Naive thymus-derived CD8-positive, alpha-beta T cell (primary cell): ENCODE measurements at places on chromosomes 2 and 18. TPM values are rescaled to one million over a fixed set of nuclear protein-coding genes. Genes with fewer than 3 reads are reported as not detected.

DNA sequence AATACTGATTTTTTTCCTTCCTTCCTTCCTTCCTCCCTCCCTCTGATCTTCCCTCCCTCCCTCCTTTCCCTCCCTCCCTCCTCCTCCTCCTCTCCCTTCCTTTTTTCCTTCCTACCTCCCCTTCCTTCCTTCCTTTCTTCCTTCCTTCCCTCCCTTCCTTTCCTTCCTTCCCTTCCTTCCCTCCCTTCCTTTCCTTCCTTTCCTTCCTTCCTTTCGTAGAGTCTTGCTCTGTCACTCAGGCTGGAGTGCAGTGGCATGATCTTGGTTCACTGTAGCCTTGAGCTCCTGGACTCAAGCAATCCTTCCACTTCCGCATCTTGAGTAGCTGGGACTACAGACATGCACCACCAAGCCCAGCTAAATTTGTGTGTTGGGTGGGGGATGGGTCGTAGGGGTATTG lies 8.9 kb upstream of the TMEM131 start:
- H3K36me3 ChIP-seq, result no peaks in the 10 kb centered on the region
- H3K4me3 ChIP-seq, result no peak overlapping the region
- H3K27me3 ChIP-seq, result no peaks in the 10 kb centered on the region

DNA sequence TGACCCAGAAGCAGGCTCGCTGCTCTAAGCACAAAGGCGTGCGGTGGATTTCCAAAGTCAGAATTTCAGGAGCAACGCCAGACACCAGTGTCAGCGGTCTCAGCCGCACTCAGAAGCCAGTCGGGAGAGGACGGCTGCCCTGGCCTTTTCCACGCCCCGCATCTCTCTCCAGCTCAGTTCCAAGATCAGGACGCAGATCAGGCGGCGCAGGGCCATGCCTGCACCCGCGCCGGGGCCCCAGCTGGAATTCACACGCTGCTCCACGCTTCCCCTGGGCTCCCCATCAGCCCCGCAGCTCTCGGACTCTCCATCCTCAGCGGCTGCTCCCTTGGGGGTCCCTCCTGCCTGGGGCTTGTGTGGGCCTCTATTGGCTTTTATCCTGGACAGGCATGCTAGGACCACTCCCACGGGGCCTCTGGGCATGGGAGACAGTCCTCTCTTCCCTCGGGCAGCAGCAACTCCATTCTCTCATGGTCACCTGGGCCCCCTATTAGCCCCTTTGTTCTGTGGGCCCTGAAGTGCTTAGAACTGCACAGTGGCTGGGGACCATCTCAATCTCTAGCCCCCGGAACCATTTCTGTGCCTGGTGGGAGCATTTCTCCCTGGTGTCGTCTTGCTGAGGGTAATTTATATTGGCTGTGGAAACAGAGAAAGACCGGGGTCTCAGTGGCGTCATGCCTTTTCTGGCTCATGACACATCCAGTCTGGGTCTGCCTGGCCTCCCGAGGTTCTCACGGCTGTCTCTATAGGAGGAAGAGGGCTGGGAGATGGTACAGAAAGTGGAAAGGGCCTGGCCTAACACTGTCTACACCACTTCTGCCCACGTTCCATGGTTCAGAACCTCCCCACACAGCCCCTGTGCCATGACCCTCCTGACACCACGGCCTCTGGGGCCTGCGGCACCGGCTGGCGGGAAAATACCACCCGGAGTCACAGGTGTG lies 14.9 kb upstream of the TMEM18 start:
- no peak for DNase-seq
- H3K27me3 ChIP-seq, result peaks cover 8% of the 10 kb centered on the region
- H3K27ac ChIP-seq, result no peak overlapping the region
- H3K36me3 ChIP-seq, result no peaks in the 10 kb centered on the region

DNA sequence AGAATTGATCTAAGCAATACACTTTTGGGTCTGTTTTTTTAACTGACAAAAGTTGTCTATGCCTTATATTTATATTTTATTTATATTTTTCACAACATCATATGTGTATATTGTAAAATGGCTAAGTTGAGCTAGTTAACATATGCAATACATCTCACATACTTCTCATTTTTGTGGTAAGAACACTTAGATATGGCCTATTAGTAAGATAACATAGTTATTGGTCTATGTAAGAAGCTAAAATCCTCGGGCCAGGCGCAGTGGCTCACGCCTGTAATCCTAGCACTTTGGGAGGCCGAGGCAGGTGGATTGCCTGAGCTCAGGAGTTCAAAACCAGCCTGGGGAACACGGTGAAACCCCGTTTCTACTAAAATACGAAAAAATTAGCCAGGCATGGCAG lies 275.6 kb upstream of the ID2 start:
- H3K36me3 ChIP-seq, result no peaks in the 10 kb centered on the region
- no peak overlapping the region for H3K4me3 ChIP-seq
- no peak for DNase-seq
- no peaks in the 10 kb centered on the region for H3K4me1 ChIP-seq

GRCh38 chr18:5964996-5965395 lies 69.7 kb upstream of the TMEM200C start:
- H3K36me3 ChIP-seq, result no peaks in the 10 kb centered on the region
- no peaks in the 10 kb centered on the region for H3K27me3 ChIP-seq
- DNase-seq, result no peak

- H3K27ac ChIP-seq, result no peak overlapping the region
- peaks cover 4% of the 10 kb centered on the region for H3K4me1 ChIP-seq
- no peaks in the 10 kb centered on the region for H3K36me3 ChIP-seq
- H3K4me3 ChIP-seq, result no peak overlapping the region
- no peak for DNase-seq
These were observed 6.0 kb downstream of the DIPK1C start for GRCh38 chr18:74451148-74451547.

SCN7A gene
- total RNA-seq, result not detected

ALLC gene
- total RNA-seq, result not detected

LRP2 gene
- total RNA-seq, result not detected

CYP27A1 gene
- 0.49 TPM for total RNA-seq

LTBP1 gene
- not detected for total RNA-seq

IWS1 gene
- total RNA-seq, result 47.2 TPM
